ENCODE measurements at places on chromosomes 1 and 21. TPM values are rescaled to one million over a fixed set of nuclear protein-coding genes. Genes with fewer than 3 reads are reported as not detected.

DNA sequence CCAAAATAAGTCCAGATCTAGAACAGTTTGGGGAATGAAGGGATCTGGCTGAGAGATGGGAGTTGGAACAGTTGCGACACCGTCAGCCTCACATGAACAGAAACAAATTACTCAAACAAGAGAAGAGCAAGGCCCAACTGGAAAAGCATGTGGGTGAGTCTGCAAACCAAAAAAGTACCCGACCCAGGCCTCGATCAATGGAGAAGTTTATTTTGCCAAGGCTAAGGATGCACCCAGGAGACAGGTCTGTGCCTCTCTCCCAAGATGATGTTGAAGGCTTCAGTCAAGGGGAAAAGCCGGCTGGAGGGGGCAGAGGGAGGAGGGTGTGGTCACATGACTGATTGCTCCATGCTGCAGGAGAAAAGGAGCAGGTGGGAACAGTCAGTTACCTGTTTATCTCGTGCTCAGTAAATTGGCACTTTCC lies 42.3 kb downstream of the KRTAP10-1 start:
- no peak overlapping the region for H3K27ac ChIP-seq
- H3K4me1 ChIP-seq: no peaks in the 10 kb centered on the region
- no peak for DNase-seq
- no peak overlapping the region for H3K4me3 ChIP-seq
- H3K36me3 ChIP-seq: peaks cover 4% of the 10 kb centered on the region

DNA sequence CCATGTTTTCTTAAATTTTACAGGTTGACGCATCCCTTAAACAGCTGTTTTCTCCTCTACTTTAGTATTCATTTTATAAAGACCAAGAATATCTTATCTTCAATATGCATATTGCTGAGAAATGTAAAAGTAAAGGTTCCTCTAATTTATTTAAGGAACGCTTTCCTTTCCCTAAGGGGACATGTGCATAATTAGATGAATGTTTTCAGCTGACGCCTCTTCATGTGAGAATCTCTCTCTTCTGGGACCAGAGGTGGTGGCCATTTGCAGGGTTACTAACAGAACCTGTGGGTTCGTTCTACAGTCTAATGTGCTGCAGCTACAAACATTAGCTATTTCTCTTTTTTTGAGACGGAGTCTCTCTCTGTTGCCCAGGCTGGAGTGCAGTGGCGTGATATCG lies 147.7 kb upstream of the L1TD1 start:
- no peaks in the 10 kb centered on the region for H3K4me1 ChIP-seq
- DNase-seq: no peak
- H3K27me3 ChIP-seq: no peaks in the 10 kb centered on the region
- peaks cover 9% of the 10 kb centered on the region for H3K36me3 ChIP-seq
- no peak overlapping the region for H3K27ac ChIP-seq

- peaks cover 8% of the 10 kb centered on the region for H3K27me3 ChIP-seq
- no peaks in the 10 kb centered on the region for H3K36me3 ChIP-seq
- DNase-seq: no peak
- no peak overlapping the region for H3K27ac ChIP-seq
- no peak overlapping the region for H3K4me3 ChIP-seq
Measured at GRCh38 chr1:203934027-203934426, 72.6 kb downstream of the SNRPE start.

- H3K36me3 ChIP-seq: no peaks in the 10 kb centered on the region
- no peak overlapping the region for H3K27ac ChIP-seq
- no peaks in the 10 kb centered on the region for H3K4me1 ChIP-seq
- DNase-seq: no peak
- no peak overlapping the region for H3K4me3 ChIP-seq
- no peaks in the 10 kb centered on the region for H3K27me3 ChIP-seq
Measured at GRCh38 chr1:212491454-212491853, 58.7 kb downstream of the NENF start.

DNA sequence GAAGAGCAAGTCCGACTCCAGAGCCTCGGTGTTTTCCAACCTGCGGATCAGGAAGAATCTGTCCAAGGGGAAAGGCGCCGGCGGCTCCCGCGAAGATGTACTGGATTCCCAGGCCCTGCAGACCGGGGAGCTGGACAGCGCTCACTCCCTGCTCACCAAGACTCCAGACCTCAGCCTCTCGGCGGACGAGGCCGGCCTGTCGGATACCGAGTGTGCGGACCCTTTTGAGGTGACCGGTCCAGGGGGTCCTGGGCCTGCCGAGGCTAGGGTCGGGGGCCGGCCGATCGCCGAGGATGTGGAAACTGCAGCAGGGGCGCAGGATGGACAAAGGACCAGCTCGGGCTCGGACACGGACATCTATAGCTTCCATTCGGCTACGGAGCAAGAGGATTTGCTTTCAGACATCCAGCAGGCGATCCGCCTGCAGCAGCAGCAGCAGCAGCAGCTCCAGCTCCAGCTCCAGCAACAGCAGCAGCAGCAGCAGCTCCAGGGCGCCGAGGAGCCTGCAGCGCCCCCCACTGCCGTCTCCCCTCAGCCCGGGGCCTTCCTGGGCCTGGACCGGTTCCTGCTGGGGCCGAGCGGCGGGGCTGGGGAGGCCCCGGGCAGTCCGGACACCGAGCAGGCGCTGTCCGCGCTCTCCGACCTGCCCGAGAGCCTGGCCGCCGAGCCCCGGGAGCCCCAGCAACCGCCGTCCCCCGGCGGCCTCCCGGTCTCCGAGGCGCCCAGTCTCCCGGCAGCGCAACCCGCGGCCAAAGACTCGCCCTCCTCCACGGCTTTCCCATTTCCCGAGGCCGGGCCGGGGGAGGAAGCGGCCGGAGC lies 827 bp downstream of the FMN2 start:
- no peak for DNase-seq
- no peaks in the 10 kb centered on the region for H3K36me3 ChIP-seq
- H3K27ac ChIP-seq: no peak overlapping the region
- no peak overlapping the region for H3K4me3 ChIP-seq

- no peaks in the 10 kb centered on the region for H3K36me3 ChIP-seq
- peaks cover 15% of the 10 kb centered on the region for H3K27me3 ChIP-seq
Measured at GRCh38 chr1:23484253-23485001, 448 bp upstream of the ASAP3 start.

DNA sequence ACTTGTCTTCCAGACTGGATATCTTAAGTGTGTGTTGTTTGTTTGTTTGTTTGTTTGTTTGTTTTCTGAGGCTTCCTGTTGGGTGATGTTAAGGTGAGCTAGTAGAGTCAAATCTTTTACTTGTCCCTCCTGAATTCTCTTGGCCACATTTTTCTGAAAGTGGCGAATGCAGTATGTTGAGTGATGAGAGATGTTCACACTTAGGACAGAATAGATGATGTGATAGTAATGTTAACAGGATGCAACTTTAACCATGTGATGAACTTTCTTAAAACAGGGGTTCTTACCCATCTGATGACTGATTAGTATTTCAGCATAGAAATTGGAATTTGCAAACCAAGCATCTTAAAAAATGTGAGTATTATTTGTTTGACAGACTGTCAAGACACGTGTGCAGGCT lies 40.2 kb downstream of the LMO4 start:
- no peaks in the 10 kb centered on the region for H3K27me3 ChIP-seq
- no peak overlapping the region for H3K4me3 ChIP-seq
- no peak overlapping the region for H3K27ac ChIP-seq
- H3K4me1 ChIP-seq: no peaks in the 10 kb centered on the region
- no peaks in the 10 kb centered on the region for H3K36me3 ChIP-seq
- no peak for DNase-seq

GRCh38 chr1:244974106-244974505 lies 109.8 kb upstream of the HNRNPU start:
- H3K27me3 ChIP-seq: no peaks in the 10 kb centered on the region
- no peak for DNase-seq
- H3K4me3 ChIP-seq: no peak overlapping the region
- peaks cover 7% of the 10 kb centered on the region for H3K4me1 ChIP-seq
- H3K36me3 ChIP-seq: peaks cover 1% of the 10 kb centered on the region
- no peak overlapping the region for H3K27ac ChIP-seq

GRCh38 chr1:53328541-53329499 lies 950 bp upstream of the LRP8 start:
- H3K4me3 ChIP-seq: peak overlapping the region; percentile 94
- peaks cover 12% of the 10 kb centered on the region for H3K4me1 ChIP-seq
- H3K36me3 ChIP-seq: peaks cover 18% of the 10 kb centered on the region
- H3K27me3 ChIP-seq: no peaks in the 10 kb centered on the region

- H3K4me1 ChIP-seq: peaks cover 5% of the 10 kb centered on the region
- H3K27ac ChIP-seq: no peak overlapping the region
- no peaks in the 10 kb centered on the region for H3K27me3 ChIP-seq
- no peaks in the 10 kb centered on the region for H3K36me3 ChIP-seq
- no peak for DNase-seq
- H3K4me3 ChIP-seq: no peak overlapping the region
Measured at GRCh38 chr1:116298746-116299145, 74.3 kb upstream of the ATP1A1 start.

DNA sequence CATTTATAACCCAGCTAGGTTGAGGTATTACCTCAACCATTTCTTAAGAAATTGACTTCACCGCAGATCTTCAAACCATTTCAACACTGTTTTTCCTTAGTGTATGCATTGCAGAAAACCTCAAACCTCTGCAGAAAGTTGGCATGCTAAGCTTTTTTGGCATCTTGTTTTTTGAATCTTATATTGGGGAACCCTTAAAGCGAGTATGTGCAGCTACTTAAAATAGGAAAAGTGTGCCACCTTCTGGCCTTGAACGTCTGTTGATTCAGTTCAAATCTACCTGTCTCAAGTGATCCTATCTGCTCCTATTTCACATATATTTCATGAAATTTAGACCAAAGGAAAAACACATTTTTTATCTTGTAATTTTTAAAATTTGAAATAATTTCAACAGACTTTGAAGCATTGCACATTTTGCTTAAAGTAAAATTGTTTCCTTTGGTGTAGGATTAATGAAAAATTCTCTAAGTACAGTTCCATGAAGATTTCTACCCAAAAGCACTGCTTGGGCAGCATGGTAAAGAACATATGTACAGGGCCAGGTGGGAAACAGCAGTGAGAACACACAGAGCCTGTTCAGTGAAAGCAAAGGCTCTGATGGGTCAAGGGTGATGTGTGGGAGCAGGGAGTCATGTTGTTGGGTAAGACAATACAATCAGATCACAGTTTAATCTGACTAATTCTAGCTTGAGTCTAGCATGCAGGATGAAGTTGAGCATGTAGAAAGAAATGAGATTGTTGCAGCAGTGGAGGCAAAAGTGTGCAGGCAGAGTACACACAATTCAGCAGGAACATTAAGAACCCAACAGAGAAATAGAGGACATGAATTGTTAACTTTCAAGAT lies 17.2 kb downstream of the HENMT1 start:
- H3K27ac ChIP-seq: no peak overlapping the region
- no peaks in the 10 kb centered on the region for H3K27me3 ChIP-seq
- peaks cover 60% of the 10 kb centered on the region for H3K4me1 ChIP-seq
- peaks cover 22% of the 10 kb centered on the region for H3K36me3 ChIP-seq
- DNase-seq: peak; percentile 71

DNA sequence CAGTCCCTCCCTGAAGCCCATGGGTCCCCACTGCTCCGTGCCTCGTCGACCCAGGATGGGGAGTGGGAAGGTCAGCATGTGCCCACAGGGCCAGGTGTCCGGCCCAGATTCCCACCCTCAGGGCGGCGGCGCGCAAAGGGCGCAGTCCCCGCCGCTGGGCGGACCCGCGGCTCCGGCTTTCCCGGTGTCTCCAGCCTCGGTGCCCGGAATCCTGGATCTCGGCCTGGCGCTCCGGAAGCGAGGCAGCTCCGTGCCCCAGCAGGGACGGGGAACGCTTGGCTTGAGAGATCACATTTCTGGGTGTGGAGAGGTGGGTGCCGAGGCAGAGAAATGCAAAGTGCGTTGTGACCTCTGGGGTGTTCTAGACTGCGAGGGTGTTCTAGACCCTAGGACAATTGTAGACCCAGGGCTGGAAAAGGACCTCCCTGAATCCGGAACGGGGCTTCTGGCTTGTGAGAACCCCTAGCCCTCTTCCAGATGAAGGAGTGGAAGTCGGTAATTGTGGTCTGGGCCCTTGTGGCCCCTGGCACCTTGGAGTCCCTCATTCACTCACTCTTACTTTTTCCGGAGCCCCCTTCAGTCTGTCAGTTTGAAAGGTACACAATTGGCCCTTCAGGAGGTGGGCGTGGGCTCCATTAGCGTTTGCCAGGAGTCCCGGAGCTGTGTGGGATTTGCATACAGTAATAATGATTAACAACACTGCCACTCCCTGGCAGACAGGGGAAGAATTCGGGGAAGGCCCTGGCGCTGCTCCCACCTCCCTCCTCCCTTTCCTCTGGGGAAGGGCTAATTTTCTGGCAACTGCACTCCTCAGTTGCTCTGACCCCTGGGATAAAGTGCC lies 1.6 kb upstream of the KCND3 start:
- DNase-seq: peak; percentile 33
- peaks cover 58% of the 10 kb centered on the region for H3K27me3 ChIP-seq
- H3K4me3 ChIP-seq: peak overlapping the region; percentile 2
- no peak overlapping the region for H3K27ac ChIP-seq
- no peaks in the 10 kb centered on the region for H3K36me3 ChIP-seq

DNA sequence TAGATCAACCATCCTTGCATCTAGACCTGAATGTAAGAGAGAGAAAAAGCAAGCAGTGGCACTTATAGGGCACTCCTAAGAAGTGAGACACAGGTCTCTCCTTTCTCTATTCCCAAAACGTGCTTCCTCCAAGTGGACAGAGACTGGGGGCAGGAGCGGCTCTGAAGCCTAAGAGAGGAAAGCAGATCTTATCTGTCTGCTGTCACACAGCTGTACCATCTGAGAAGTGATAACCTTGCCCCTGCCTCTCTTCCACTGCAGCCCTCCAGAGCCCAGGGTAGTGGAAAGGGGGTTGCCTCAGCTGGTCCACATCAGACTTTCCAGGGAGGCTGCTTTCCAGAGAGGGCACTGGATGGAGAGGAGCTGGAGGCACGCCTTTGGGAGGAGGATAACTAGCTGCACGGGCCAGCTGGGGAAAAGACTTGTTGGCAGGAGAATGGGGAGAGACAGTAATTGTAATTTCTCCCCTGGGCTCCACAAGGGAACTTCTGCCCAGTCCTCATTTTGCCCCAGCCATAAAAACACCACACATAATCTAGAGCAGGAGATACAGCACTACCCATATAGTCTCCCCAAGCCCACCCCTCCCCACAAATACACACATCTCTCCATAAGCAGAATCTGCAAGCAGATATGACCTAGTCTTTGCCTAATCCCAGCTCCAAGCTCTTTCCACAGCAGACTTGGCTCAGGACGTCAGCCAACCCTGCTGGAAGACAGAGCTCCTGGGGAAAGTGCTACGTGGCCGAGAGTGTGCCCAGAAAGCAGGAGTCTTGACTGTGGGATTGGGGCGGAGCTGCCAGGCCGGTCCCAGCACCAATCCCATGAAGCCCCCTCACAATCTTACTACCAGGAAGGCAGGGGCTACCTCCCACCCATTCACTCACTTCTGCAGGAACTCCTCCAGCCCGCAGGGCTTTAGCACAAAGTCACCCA lies 31.2 kb downstream of the PIK3C2B start:
- no peak overlapping the region for H3K27ac ChIP-seq
- peaks cover 60% of the 10 kb centered on the region for H3K4me1 ChIP-seq
- no peaks in the 10 kb centered on the region for H3K27me3 ChIP-seq
- no peak for DNase-seq
- no peak overlapping the region for H3K4me3 ChIP-seq
- peaks cover 34% of the 10 kb centered on the region for H3K36me3 ChIP-seq

Gene REN
- total RNA-seq: not detected

Gene MSH4
- 0.27 TPM for total RNA-seq

Gene OR10Z1
- total RNA-seq: not detected

Gene CHAF1B
- 31.9 TPM for total RNA-seq

All from activated naive CD4-positive, alpha-beta T cell treated with anti-CD3 and anti-CD28 coated beads for 36 hours (primary cell).